ENCODE measurements at places on chromosomes 2 and 18. TPM values are rescaled to one million over a fixed set of nuclear protein-coding genes. Genes with fewer than 3 reads are reported as not detected.

DNA sequence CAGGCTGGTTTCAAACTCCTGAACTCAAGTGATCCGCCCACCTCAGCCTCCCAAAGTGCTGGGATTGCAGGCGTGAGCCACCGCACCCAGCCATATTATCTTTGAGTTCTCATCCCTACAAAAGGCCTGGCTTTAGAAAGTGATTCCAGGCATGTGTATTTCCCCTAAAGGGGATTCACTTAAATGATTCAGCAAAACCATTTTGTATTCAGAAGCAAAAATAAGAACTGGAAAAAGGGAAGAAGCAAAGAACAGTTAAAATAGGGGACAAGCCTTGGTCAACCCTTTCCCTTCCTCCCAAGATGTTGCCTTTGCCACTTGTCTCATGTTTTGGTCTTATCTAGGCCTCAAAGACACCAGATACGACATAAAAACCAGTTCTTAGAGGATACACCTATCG is 10.5 kb downstream of the TM4SF20 start:
- no peak for DNase-seq

DNA sequence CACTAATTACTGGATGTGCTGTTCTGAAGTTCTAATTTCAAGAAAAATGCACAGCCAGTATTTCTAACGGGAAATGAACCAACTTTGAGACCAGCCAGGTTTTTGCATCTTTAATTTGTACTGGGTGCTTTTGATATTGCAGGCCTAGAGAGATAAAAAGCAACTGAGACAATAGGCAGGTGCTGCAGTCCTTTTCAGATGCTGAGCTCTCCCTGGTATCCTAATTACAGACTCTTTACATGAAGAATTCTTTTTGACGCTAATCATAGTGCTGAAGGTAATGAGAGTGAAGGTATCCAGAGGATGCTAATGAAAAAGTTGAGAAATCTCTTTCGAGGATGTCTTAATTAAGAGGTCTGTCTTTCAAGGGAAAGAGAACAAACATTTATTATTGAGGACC is 85.1 kb downstream of the SERPINB8 start:
- no peak for DNase-seq

- no peak for DNase-seq
Measured at GRCh38 chr18:37705016-37705415, 139.4 kb upstream of the CELF4 start.

DNA sequence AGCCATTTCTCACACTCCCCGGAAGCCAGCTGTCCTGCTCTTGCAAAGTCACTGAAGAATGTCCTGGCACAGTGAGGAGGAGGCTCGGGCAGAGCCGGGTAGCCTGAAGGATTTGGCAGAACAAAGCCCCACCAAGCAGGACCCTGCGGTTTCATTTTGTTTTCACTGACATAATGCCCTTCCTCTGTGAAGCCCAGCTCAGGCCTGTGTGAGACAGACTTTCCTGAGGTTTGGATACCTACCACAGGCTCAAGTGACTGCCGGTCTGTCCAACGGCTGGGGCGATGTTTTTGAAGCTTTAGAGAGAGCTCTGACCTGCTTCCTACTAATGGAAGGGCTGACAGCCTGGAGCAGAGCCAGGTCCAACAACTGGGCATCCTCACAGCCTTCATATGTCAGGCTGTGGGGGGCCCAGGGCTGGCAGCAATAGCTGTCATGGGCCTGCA is 99.8 kb upstream of the FZD7 start:
- no peak for DNase-seq

DNA sequence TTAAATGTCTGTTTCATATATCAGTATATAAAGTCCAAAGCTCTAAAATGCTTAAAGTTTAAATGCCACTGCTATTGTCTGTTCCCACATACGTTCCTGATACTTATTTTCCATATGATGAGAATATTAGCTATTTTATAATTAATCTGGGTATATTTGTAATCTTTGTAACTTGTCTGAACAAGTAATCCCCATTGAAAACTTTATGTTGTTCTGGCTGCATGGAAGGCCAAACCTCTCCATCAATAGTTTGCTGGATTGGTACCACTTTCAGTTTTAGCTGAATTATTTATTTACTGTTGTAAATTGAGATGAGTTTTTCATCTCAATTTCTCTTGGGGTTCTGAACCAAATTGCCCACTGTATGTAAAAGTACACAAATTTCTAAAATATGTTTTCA is 1.5 kb downstream of the MBD5 start:
- no peak for DNase-seq

GRCh38 chr2:215929602-215930335 is 83.6 kb downstream of the MREG start:
- no peak for DNase-seq

GRCh38 chr2:152525277-152525838 is 190.4 kb downstream of the FMNL2 start:
- DNase-seq, result no peak

GRCh38 chr18:25408293-25408692 is 56.3 kb upstream of the ZNF521 start:
- DNase-seq, result no peak

DNA sequence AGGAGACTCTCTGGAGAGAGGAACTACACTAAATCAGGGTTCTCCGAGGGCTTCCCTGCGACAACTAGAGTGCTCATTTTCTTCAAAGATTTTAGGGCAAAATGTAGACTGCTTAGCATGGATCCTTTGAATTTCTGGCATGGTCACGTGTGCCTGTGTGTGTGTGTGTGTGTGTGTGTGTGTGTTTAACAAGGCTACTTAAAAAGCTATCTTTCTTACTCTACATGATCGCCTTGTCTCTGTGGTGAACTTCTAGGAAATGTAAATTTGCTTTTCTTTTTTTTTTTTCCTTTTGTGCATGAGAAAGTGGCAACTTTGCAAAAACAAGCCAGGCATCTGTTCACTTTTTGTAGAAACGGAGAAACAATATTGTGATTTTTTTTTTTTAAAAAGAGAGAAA is 43.9 kb downstream of the SOX11 start:
- no peak for DNase-seq

DNA sequence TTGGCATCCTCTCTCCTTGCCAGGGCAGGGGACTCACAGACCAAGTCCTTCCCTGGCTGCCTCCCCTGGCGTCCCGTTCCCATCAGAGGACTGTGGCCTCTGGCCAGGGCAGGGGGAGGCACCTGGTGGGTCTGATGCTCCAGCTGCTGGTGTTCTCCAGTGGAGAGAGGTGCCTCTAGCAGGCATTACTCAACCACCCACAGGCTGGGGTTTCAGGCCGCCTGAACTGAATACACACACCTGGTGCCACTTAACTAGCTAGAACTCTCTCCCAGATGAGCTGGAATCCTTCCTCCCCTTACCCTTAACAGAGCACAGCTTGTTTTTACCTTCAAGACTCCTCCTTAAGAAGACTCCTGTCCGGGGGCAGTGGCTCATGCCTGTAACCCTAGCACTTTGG is 37.7 kb upstream of the CNGA3 start:
- DNase-seq, result no peak

GRCh38 chr2:8306530-8307351 is 375.1 kb upstream of the ID2 start:
- no peak for DNase-seq

GRCh38 chr2:222592176-222592575 is 63.7 kb downstream of the FARSB start:
- no peak for DNase-seq

DNA sequence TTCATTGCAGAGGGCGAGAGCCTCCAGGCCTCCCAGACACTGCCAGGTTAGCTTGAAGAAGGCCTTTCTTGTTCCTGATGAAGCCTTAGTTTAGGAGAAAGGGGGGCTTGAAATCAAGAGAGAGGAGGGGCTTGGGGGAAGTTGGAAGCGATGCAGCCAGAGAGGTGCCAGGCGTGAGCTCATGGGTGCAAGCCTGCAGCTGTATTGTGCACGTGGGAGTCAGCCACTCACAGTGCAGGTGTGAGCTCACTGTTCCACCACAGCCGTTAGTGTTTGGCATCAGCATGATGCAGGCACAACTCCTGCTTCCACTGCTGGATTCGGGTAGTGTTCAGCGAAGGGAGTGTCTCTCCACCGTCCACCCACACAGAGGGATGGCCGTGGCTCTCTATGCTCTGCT is 68.4 kb upstream of the ALPP start:
- no peak for DNase-seq

DNA sequence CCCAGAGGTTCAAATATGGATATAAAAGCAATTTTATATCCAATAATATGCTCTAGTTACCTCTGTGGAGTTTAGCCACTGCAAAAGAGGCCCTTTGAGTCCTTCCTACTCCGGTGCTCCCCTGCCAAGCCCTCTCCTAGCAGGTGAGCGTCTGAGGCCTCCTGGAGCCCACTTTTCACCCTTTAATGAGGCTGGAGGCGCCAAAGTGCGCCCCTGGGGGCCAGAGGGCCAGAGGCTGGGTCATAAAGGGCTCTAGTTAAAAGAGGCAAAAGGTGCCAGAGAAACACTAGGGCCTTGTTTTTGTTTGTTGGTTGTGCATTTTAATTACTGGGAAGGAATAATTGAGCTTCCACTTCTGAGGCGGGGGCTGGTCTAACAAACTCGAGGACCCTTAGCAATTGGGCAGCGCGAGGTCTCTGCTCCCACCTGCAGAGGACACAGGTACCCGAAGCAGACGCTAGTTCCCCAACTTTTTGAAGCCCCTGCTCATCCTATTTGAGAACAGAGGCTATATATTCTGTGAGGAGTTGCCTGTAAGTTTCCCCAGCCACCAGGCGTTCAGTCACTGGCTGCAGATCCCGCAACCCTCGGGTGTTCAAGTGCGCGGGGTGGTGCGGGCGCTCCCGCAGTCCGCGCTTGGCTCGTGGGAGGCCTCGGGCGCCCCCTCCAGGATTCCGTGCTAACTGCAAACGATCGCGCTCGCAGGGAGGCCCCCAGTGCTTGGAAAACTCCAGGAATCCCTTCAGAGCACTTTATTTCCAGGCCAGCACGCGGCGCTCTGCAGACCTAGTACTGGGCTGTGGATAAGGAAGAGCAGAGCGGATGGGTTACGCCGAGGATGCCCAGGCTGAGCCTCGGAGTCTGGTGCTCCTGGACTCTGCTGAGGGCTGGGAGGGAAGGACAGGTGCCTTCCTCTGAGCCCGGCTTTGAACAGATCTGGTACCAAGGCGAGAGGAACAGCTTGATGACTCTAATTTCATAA is 14.1 kb downstream of the MSGN1 start:
- peak; percentile 79 for DNase-seq

- no peak for DNase-seq
Measured at GRCh38 chr18:3660739-3661515, 211.0 kb downstream of the TGIF1 start.

DNA sequence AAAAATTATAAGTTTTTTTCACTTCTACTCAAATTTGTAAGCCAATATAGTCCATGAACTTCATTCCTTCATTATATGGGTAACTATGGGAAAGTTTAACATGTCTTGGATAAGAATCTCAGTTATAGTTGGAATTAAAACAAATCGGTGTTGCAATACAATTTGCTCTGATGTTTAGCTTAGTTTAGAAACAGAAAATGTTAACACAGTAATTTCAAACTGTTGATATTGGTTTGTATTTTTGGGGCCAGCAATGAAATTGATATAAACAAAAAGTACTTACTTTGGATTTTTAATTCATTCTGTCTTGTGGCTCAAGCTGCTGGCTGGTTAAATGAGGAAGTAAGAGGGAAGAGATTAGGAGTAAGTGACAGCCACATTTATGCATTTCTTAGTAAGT is 368.5 kb upstream of the NT5C1B start:
- no peak for DNase-seq

DNA sequence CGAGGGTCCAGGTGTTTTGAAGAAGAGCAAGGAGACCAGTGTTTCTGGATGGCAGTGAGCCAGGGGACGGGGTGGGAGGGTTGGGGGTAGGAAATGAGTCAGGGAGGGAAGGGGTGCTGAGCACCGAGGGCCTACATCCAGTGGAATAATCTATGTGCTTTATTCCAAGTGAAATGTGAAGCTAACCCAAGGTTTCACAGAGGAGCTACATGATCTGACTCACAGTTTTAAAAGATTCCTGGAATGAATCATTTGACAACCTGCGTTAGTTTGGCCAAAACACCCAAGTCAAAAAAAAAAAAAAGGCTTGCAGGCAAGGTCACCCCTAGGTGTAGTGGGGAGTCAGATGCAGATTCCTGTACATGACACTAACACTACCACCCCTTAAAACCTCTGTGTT is 419.7 kb upstream of the MEX3C start:
- no peak for DNase-seq

DNA sequence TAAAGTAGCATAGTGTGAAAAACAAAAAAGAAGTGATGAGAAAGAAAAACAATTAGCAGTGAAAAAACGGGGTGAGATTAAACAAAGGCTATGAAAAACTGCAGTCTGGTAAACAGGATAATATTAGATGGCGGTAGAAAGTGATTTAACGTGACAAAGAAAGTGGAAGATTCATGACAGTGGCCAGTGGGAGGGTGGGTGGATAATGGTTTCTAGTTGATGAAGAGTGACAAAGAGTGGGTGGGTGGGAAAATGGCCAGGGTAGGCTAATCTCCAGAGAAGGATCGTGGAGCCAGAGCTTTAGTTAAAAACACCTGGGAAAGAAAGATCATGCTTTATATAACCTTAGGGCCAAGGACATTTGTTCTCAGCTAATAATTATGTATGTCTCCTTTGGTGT is 1667.8 kb downstream of the LRP1B start:
- DNase-seq, result no peak

DNA sequence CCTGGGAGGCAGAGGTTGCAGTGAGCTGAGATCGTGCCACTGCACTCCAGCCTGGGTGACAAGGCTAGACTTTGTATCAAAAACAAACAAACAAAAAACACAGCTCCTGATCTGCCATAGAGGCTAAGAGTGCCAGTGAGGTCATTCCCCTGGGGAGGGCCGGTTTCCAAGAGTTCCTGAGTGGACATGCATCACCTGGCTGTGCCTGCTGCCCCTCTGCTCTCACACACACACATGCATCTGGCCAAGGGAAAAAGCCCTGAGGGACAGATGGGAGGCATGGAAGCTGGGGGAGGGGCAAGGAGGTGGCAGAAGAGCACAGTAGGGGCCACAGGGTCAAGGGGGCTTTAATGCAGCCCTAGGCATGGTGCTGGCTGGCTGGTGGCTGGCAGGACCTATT is 60.4 kb downstream of the ZBTB7C start:
- DNase-seq, result no peak

DNA sequence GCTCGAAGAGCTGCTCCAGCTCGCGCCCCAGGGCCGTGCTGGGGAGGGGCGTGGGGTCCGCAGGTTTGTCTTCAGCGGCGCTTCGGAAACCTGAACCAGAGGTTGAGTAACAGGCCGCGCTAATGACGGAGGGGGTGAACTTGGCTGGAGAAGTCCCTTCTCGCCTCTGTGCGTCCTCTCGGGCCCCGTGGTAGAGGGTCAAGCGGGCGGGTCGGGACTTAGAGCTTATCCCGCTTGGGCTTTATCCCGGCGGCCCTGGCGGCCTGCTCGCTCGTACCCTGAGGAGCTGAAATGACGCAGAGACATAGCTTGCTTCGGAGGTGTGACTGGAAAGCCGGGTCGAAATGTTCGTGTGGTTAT is 479 bp downstream of the RNMT start:
- peak; percentile 56 for DNase-seq

RAB6C gene
- not detected for total RNA-seq

RNF144A gene
- 57.5 TPM for total RNA-seq

PLEK gene
- 0.88 TPM for total RNA-seq

RNF152 gene
- total RNA-seq, result 0.10 TPM

FSHR gene
- not detected for total RNA-seq

SLC5A7 gene
- not detected for total RNA-seq

ITGA6 gene
- 5.0 TPM for total RNA-seq

TLX2 gene
- 0.19 TPM for total RNA-seq

CAVIN2 gene
- not detected for total RNA-seq

SCN7A gene
- total RNA-seq, result not detected

All from activated naive CD4-positive, alpha-beta T cell treated with anti-CD3 and anti-CD28 coated beads, Interleukin-2, amount 50 U/mL, for 72 hours (primary cell).